ENCODE measurements at places on chromosomes 6 and 20. TPM values are rescaled to one million over a fixed set of nuclear protein-coding genes. Genes with fewer than 3 reads are reported as not detected.

Gene ARFGEF3
- total RNA-seq: 1.7 TPM

Gene LY6G5B
- total RNA-seq: 1.9 TPM

Gene FOXQ1
- total RNA-seq: not detected

Gene DNMT3B
- total RNA-seq: 0.76 TPM

Gene C20orf144
- under 0.01 TPM for total RNA-seq

Gene RAET1L
- not detected for total RNA-seq

Gene SOBP
- 2.2 TPM for total RNA-seq

Gene CDH26
- 0.87 TPM for total RNA-seq

Gene FILIP1
- total RNA-seq: 0.98 TPM

Gene SLC16A10
- 0.11 TPM for total RNA-seq

Gene ZNF831
- total RNA-seq: 0.22 TPM

Gene SEMG1
- not detected for total RNA-seq

Gene OPRM1
- not detected for total RNA-seq

Gene SLC12A5
- 0.34 TPM for total RNA-seq

Gene STK4
- 14.6 TPM for total RNA-seq

Gene CLPSL2
- not detected for total RNA-seq

Gene ADTRP
- 0.11 TPM for total RNA-seq

Gene CASS4
- total RNA-seq: 0.22 TPM
